ENCODE measurements at places on chromosomes 11 and 22.

DNA sequence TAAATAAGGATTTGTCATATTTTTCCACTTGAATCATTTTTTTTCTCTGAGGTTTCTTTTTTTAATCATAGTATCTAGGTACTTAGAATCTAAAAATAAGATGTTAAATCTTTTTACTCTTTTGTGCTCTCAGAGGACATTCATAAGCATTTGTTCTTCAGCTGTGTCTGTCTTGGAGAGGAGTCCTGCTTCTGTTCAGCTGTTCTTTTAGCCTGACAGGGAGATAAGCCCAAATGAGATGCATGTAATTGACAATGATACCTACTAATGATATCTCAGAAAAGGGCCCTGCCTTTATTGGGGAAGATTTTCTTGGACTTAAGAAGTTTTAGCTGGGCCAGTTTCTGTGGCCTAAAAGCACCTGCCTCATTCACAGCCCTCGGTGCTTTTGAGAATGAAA lies 156.9 kb downstream of the NCAM1 start:
- no peak for DNase-seq

- DNase-seq: no peak
Observed at GRCh38 chr22:30015846-30016245, 64.4 kb upstream of the HORMAD2 start.

DNA sequence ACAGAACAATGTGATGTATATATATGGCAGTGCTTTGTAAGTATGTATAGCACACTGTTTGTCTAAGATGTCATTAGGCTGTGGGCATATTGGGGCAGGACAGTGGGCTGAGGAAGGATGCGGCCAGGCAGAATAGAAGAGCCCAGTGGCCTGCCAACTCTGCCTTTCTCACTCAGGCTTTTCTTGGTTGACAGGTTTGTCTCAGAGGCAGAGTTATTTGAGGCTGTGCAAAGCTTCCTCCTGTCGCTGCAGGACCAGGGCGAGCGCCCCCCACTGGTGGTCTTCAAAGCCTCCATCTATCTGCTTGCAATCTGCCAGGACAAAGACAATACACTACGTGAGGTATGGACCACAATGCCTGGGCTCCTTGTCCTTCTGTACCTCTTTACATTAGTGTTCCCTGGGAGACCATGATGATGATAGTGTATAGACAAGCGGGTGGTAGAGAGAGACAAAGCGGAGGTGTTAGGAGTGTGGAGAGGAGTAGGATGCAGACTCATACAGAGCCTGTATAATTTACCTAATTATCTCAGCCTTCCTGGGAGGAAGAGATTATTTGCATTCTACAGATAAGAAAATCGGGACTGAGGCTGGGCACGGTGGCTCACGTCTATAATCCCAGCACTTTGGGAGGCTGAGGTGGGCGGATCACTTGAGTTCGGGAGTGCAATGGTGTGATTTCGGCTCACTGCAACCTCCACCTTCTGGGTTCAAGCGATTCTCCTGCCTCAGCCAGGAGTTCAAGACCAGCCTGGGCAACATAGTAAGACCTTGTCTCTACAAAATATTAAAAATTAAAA lies 37.3 kb upstream of the CCDC134 start:
- DNase-seq: no peak

- no peak for DNase-seq
Observed at GRCh38 chr11:46603704-46604308, 10.0 kb upstream of the AMBRA1 start.

DNA sequence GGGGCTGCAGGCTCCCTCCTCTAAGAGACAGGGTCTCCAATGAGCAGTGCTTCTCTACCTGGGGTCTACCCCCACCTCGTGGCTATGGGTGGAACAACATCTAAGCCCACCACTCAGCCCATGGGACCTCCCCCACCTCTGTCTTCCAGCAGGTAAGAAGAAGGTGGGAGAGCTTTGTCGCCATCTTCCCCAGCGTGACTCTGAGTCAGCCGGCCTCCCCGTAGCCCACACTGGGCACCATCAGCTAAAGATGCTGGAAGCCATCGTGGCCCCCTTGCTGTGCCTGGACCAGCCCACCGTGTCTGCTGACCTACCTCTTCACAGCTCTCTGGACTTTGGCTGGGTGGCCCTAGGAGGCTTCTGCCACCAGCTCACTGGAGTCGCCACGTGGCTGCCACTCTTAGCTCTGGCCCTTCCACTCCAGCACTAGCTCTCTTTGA lies 944 bp downstream of the C11orf86 start:
- no peak for DNase-seq

DNA sequence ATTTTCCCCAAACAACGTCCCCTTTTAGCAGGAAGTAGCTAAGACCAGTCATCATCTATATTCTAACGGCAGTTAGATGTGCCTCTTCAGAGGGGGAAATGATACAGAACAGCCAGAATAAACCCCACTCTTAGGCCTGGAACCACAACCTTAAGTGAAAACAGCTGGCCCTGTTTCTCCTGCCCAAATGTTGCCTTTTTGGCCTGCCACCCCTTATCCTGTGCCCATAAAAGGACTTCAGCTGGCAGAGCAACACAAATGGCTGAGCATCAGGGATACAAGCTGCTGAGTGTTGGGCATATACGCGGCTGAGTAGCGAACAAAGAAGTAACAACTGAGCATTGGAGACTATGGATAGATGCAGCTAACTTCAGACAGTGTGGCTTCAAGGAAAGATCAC lies 1491.4 kb downstream of the LRRC4C start:
- no peak for DNase-seq

DNA sequence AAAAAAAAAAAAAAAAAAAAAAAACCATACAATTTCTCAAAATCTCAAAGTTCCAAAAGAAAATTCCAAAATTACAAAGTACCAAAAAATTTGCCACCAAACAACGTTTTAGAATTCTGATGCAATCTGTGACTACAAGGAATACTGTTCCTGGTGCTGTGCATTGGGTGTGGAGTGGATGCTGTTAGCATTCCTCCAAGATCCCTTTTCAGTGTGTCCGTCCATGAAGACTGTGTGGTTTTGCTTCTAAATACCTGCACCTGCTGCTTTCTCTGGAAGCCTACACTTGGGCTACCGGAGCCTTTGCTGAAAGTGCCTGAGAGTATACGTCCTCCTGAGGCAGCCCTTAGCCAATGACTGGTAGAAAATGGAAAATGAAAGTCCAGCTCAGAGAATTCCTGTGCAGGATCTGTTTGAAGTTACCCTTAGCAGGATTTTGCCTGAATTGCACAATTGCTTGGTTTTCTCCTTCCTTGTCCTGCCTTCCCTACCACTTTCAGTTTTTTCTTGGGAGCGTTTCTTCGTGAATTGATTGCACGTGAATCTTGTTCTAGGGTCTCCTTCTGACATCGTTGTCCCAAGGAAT lies 140.8 kb downstream of the TRPC6 start:
- no peak for DNase-seq

DNA sequence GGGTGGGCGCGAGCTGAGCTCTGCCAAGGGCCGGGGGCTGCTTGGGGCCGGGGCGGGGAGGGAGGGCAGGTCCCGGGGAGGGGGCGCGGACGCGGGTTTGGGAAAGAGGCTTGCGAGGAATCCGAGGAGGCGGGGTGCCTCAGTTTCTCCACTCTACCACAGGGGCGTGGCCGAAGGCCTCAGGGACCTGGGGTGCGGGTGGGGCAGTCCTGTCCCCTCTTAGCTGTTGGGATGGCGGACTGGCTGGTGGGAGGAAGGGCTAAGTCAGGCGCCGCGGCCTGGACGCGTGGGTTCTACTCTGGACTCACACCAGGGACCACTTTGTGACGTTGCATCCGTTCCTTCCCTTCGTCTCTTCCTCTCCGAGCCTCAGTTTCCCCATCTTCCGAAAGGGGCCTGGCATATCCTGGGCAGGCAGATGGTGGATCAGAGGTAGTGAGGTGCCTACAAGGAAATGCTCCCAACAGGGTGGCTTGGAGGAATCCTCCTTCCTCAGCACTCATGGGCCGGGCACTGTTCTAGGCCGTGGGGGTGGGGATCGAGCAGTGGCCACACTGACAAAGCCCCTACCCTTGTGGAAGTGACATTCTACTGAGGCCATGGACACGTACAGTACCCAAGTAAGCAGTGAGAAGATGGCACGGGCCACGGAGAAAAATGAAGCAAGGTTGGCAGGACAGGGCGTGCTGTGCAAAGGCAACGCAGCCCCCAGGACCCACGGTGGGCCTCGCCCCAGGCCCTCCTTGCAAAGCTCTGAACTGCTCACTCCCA lies 13.2 kb downstream of the IGLL1 start:
- no peak for DNase-seq

DNA sequence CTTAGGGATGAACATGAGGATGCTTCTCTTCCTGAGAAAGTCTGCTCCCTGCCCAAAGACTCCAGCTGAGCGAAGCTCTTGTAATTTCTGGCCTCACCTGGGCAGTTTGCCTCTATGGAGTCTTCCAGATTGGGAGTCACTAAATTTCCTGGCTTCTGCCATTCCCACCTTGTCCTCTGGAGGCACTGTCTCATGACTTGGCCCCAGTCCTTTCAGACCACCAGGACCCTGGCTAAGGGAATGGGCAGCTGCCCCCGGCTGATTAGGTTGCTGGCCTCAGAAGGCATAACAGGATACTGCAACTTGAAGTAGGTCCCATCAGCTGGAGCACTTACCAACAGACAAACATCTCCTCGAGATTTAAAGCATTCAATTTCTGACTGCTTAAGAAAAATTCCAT lies 128.1 kb upstream of the SPON1 start:
- no peak for DNase-seq

GRCh38 chr11:89267660-89268302 lies 90.1 kb downstream of the TYR start:
- DNase-seq: no peak

DNA sequence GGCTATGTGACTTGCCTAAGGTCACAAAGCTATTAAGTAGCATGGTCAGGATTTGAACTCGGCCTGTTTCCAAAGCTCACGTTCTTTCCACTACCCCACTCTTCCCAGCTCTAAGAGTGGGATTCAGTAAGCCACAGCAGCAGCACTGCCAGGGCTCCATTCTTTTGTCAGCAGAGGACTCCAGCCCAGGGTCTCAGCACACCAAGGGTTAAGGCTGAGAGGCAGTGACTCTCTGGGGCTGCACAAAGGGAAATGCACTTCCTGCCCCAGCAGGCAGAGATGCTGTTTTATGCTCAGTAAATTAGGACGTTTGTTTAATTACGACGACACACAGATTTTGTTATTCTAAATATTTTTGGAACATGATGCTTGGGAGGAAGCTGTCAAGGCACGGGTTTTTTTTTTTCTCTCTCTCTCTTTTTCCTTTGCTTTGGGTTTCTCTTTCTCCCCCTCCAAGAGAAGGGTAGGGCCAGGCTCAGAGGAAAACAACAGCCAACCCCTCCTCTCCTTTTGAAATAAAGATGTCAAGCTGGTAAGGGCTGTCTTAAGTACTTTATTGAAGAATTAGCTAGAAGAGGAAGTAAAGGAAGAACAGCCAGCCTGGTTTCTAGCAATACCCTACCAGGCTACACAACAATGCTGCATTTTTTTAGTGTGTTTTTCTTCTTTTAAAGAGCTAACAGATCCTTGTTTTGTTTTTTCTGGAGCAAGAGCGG lies 2.8 kb downstream of the MYH9 start:
- DNase-seq: no peak

DNA sequence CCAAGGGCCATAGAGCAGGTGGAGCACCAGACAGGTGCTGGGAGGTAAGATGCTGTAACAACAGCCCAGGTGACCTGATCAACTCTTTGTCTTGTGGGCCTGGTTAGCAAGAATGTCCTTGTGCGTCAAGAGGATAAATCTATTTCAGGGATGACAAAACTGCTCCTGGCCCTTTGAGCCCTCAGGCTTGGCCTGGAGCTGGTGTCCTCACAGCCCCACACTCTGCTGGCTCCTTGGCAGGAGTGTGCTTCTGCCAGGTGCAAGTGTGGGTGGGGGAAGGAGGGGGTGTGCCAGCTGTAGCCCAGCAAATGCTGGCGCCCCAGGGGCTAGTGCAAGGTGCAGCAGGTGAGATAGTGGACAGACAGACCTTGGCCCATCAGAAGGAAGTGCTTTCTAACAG lies 19.5 kb downstream of the AMPD3 start:
- DNase-seq: no peak

- DNase-seq: no peak
Observed at GRCh38 chr11:130124096-130124495, 35.5 kb upstream of the ST14 start.

GRCh38 chr11:47593492-47593933 lies 698 bp downstream of the C1QTNF4 start:
- no peak for DNase-seq

GRCh38 chr11:108895579-108896480 lies 231.0 kb downstream of the DDX10 start:
- no peak for DNase-seq

DNA sequence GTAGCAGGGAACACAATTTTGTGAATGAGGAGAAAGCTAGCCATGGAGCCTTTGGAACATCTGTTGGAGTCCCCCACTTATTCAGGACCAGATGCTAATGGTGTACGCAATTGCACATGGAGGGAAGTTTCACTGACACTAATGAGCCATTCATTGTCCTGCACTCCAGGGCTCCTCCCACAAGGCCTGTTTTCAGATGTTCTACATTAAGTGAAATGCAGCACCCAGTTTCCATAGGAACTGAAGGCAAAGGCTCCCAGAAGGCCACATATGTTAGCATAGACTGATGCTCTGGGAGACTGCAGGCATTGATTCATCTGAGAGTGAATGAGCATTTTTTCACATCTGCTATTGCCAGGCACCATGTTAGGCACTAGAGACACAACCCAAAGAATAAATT lies 399.5 kb downstream of the ETS1 start:
- no peak for DNase-seq

GRCh38 chr11:81899156-81899555 lies 834.5 kb downstream of the FAM181B start:
- DNase-seq: no peak

- DNase-seq: no peak
Observed at GRCh38 chr22:44074337-44074984, 50.4 kb downstream of the PARVB start.

DNA sequence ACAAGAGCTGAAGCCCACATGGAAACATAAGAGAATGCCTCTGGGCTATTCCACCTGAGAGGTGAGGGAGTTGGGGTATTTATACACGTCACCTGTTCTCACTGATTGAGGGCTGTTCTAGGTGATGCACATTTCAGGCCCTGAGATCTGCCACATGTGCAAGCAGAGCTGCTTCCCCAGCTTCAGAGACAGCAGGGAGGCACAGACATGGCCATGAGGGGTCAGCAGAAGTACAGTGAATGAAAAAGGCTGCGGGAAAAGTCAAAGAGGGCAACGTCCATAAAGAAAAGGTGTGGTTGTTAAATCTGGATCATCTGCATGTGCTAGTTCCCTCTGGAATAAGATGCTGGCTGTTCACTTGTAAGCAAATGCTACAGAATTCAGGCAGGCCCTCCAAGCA lies 75.4 kb downstream of the GAB4 start:
- DNase-seq: no peak
